ENCODE measurements at places on chromosomes 7 and 10.

DNA sequence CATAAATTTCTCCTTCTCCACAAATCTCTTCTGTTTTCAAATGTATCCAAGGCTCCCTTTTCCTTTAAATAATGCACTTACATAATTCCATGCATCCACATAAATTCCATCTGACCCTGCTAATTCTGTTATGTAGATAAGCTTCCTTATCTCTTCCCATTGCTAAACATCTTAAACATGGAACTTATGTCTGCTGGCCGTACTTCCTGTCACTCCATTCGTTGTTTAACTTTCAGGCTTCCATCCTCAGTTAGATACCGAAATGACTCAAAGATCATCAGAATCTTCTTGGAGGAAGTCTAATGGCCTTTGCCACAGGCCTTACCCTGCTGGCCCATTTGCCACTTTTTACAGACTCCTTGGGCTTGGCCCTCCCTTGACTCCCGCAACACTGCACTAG lies 330.9 kb downstream of the GFRA1 start:
- DNase-seq = no peak

GRCh38 chr10:102581981-102582580 lies 62.2 kb upstream of the TRIM8 start:
- no peak for DNase-seq

DNA sequence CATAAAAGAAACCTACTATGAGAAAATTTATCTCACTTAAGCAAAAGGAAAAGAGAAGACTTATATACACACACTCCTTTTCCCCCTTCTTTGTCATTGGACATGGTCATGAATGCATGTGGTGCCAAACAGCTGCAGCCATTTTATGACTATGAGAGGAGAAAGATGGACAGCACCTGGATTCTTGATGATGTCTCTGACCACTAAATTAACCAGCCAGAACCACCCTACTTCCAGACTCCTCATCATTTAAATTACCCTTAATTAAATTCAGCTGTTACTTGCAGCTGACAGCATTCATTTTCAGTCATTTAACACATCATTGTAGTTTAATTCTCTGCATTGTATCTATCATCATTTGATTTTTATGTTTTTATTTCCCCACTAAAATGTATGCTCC lies 379.0 kb upstream of the HPS1 start:
- no peak for DNase-seq

GRCh38 chr10:104908581-104908980 lies 267.5 kb downstream of the SORCS3 start:
- DNase-seq = no peak

DNA sequence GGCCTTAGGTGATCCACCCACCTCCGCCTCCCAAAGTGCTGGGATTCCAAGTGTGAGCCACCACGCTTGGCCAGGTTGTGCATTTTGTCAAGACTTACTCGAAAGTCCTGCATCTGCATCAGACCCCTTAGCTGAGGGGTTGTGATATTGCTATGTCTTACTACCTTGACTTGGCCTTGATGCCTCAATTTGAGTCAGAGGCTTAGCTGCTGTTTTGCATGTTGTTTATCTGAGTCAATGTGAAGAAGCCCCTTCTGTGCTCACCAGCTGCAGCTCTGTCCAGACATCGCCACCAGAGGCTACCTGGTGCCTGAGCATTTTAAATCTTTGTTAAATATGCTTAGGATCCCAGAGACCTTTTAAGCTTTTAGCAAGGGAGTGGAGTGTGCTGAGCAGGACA lies 18.1 kb downstream of the UBE2D4 start:
- no peak for DNase-seq

GRCh38 chr7:360454-361100 lies 70.6 kb downstream of the FOXL3 start:
- no peak for DNase-seq

DNA sequence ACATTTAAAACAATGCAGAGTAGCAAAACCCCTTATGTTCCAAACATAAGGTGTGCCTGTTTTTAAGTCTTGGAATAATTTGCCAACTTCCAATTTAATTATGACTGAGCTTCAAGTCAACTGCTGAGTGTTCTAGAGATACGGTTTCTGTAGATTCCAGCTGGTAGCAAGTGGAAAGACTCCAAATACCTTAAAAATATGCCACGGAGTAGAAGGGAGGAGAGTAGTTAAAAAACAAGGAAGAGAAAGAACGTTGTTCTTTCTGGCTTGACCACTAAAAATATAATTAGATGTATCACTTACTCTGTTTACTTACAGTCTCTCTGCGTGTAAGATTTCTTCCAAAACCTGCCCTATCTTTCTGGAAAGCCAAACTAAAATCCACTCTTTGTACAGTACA lies 24.5 kb upstream of the ABLIM1 start:
- DNase-seq = no peak

- no peak for DNase-seq
These were observed 9.4 kb downstream of the RNF133 start for GRCh38 chr7:122689346-122690109.

DNA sequence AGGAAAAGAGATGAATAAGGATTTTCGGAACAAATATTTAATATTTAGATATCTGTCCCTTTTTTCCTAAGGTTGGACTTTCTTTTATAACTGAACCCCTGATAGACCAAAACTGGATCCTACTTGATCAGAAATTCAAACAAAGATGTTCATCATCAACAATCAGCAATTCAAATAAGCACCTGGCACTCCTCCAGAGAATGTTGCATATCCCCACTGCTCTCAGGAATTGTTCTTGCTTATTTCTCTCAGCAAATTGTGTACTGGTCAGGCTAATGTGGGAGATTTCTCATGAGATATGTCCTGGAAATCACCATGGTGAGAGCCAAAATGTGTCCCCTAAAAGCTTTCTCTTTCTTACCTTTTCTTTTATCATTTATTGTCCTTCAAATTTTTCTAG lies 40.3 kb upstream of the LHFPL3 start:
- DNase-seq = no peak

- no peak for DNase-seq
These were observed 98.0 kb upstream of the GLCCI1 start for GRCh38 chr7:7870555-7870954.

GRCh38 chr10:7467031-7467667 lies 56.3 kb upstream of the SFMBT2 start:
- no peak for DNase-seq

DNA sequence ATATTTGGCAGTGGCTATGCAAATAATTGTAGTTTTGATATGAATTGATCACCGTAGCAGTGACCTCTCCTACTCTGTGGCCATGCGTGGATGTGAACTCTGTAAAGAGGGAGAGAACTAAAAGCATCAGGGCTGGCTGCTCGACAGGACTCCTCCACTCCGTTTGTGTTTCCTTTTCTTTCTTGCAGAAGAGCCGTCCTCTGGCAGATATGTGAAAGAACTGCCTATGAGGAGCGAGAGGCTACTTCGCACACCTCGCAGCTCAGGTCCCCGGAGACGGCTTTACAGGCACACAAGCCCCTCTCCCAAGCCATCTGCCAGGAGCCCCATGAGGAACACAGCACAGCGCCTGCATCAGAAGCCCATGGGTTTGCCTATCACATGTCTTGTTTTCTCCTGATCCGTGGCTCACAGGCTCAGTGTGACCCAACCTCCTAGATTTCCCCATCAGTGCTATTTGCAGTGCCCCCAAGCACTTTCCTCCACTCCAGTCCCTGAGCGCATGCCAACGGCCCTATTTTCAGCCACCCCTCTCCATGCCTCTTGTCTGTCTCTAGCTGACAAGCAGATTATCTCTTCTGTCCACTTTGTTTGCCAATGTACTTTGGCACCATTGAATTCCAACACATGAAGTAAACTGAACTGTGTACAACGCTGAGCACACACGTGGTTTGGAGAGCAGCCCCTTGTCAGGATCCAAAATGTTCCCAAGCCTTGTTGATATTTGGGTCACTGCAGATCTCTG lies 164.3 kb upstream of the AKR1E2 start:
- no peak for DNase-seq

- no peak for DNase-seq
These were observed 68.1 kb downstream of the LHPP start for GRCh38 chr10:124529661-124530214.

DNA sequence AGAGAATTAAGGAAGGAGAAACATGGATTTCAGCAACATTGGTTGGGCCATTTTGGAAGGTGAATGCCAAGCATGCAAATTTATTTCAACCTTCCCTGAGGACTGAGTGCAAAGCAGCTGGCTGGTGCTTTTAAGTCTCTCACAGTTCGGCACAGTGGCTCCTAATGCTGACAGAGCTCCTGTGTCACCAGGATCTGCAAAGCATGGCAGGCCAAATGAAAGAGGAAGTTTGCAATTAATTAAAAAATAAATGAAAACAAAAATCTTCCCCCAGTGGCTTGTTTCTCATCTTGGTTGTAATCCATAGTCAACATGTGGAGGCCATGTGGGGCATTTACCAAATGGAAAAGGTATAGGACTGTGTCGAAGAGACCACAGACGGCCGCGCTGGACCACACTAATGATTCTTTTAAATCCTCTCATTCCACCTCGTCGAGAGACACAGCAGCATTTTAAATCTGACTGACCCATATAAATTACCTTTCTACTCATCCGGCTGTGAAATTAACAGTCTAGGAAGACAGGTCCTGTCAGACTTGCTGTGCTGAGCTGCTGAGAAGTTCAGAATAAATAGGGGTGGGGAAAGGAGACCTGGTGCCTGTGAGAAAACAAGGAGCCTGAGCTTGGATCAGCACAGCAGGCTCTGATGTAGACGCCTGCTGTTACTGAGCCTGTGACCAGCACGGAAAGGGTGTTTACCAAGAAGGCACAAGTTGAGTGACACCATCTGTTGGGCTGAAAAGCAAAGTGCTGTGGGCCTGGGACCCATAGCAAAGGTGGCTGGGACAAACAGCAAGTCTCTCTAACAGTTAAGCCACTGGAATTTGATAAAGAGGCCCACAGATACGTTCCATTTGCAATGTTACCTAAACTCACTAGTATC lies 136.0 kb upstream of the COL1A2 start:
- DNase-seq = no peak

GRCh38 chr7:66036788-66037187 lies 38.8 kb upstream of the ASL start:
- no peak for DNase-seq

- DNase-seq = no peak
These were observed 526.7 kb upstream of the NRP1 start for GRCh38 chr10:33861016-33861704.

Measured in hypothalamus (tissue), 51 donors.